ENCODE measurements at places on chromosomes 13 and 19.
A peak's percentile ranks its signal among the peaks of the same experiment; 100 is the strongest.

GRCh38 chr13:36343766-36344165 is 2.4 kb downstream of the SPART start:
- DNase-seq: no peak

GRCh38 chr13:93422980-93423543 is 196.5 kb downstream of the GPC6 start:
- no peak for DNase-seq

- DNase-seq: no peak
These were observed 36.0 kb downstream of the URI1 start for GRCh38 chr19:29978080-29978479.

- DNase-seq: no peak
These were observed 86.5 kb downstream of the KCTD12 start for GRCh38 chr13:76799696-76800095.

GRCh38 chr19:57099199-57099661 is 20.6 kb upstream of the USP29 start:
- DNase-seq: peak; percentile 0
